ENCODE measurements at places on chromosomes 2 and 18.

DNA sequence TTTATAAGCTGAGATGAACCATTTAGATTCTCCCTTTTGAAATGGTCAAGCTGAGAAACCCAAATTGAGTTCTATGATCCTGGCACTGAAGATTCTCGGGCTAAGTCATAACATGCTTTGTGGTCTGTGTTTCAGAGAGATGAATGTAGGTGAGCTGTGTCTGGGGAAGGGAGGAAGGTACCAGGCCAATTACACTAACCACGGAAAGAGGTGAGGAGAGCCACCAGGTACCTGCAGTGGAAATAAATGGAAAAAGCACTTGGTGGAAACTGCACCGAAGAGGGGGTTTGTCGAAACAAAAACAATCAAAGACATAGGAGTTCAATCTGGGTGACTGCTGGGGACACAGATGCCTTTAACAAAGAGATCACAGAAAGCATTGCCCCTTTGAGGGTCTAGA, 963 bp upstream of the MRPL44 start:
- no peak for DNase-seq

DNA sequence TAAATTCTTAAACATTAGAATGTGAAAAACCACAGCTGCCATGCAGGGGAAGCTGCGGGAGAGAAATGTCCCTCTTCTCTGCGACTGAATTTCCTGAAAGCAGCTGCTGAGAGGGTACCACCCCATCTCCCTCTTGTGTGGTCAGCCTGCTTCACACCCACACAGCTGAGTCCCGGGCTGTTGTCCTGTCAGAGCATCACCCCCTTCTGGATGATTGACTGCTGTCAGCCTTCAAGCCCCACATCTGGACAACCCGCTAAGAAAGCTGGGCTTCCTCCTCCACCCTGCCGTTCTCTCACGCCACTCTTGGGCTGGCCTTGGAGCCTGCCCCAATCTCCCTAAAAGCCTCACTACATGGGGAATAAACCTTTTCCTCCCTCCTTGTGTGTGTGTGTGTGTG, 26.0 kb downstream of the SH3YL1 start:
- DNase-seq: no peak

GRCh38 chr2:186036862-186037449, 298.4 kb downstream of the FSIP2 start:
- no peak for DNase-seq

DNA sequence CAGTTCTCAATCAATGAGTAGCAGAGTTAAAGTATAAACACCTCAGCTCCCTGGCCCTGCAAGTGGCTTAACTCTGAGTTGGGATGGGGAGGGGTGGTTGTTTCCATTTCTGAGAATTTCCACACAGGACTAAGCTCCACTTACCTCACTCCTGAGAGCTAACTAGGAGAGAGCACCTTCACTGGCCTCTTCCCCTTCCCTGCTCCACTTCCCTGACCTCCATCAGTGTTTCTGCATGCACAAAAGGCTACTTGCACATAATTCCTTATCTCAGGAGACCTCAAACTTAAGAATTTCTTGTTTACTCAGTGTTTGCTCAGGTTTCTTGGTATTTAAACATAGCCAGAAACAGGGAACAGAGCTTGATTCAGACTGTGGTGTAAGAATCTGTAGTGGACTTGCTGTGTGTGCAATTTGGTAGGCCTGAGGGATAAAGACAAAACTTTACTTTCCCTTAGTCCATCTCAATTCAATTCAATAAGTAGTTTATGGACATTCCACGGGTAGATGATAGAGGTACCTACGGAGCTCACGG, 97.2 kb downstream of the PID1 start:
- DNase-seq: no peak

- DNase-seq: no peak
These were observed 52.6 kb downstream of the NCK2 start for GRCh38 chr2:105797298-105797819.

- no peak for DNase-seq
These were observed 19.7 kb downstream of the OSBPL6 start for GRCh38 chr2:178213991-178214390.

DNA sequence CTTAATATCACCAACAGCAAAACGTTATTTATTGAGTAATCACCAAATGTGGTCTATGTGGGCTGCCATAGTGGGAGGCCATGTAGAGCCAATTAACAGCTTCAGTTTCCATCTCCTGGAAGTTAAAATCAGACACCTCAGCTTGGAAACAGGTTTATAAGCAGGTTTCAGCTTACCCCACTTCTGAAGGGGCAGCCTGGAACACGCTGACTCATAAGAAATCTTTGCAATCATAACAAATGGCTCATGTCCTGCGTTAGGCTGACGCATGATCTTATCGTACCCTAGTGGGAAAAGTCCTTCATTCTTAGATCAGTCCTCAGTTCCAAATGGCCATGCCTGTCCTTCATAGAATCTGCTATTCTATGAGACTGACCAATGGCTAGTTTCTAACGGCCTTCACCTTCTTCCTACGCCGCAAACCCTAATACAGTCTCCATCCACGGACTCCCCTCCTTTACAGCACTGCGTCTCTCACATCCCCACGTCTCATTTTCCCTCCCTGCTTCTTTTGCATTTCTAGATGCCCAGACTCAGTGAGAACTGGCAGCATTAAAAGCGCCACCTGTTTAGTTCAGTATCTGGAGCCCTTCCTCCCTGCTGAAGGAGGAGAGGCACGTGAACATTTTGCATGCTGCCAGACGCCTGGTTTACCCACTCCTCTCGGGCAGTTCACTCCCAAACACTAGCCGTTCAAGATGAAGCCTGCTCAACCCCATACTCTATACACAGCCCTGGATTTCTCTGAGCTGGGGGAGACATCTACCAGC, 24.2 kb upstream of the BZW1 start:
- no peak for DNase-seq
